ENCODE measurements at places on chromosomes 4 and X.
A peak's percentile ranks its signal among the peaks of the same experiment; 100 is the strongest.

DNA sequence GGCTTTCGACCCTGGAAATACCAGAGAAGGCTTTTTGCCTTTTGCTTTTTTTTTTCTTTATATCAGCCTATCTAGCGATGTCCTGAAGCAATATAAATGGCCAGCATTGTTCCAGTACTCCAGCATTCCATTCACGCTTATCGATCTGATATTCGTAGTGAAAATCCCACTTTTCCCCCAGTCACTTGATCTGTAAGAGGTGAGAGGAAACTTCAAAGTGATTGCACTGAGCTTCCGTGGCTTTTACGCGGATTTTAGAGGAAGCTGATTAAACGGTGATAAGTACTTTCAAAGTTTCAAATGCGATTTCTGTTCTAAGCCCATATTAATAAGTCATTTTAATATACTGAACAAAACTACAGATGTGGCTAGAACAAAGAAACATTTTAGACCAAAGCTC, 725.5 kb downstream of the TRIML1 start:
- no peak for DNase-seq

- DNase-seq = no peak
Measured at GRCh38 chrX:129622757-129623301, 31.9 kb downstream of the APLN start.

- no peak for DNase-seq
Measured at GRCh38 chr4:110188113-110188512, 10.3 kb downstream of the ELOVL6 start.

- DNase-seq = no peak
Measured at GRCh38 chr4:5500165-5500564, 208.2 kb downstream of the EVC2 start.

DNA sequence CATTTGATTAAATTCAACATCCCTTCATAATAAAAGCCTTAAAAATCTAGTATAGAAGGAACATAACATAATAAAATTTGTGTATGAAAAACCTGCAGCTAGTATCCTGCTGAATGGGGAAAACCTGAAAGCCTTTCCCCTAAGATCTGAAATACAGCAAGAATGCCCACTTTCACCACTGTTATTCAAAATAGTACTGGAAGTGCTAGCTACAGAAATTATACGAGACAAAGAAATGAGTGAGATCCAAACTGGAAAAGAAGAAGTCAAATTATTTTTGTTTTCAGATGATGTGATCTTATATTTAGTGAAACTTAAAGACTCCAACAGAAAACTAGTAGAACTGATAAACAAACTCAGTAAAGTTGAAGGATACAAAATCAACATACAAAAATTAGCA, 152.9 kb downstream of the RTL3 start:
- no peak for DNase-seq

DNA sequence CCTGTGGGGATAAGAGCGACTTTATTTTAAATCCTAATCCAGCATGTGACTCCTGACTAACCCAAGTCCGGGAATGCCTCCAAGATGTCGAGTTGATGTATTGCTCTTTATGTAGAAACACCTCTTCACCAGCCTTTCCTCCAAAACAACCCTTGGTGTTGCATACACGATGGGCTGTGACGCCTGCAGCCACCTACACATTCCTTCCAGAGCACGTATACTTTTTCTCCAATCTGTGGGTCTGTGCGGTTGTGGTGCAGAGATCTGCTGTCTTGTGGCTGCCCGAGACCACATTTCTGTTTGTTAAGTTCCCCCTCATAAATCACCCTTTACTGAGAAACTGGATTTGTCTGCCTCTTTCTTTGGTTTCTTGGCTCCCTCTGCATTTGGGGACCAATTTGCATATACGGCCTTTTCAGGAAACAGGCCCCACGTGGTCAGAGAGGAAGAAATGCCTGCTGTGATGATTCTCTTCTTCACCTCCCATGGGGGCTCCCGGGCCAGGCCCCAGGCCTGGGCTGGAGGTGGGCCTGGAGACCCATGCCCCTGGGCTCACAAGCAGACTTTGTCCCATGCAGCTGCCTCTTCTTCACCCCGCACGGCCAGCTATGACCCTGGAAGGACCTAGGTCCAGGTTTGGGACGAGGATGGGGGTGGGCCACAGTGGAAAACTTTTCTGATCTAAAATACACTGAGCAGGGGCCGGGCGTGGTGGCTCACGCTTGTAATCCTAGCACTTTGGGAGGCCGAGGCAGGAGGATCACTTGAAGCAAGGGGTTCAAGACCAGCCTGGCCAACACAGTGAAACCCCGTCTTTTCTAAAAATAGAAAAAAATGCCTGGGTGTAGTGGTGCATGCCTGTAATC, 21.4 kb upstream of the AFAP1 start:
- no peak for DNase-seq

- DNase-seq = no peak
Measured at GRCh38 chr4:11286533-11286932, 142.2 kb downstream of the HS3ST1 start.

GRCh38 chr4:152894673-152895072, 41.5 kb upstream of the FHDC1 start:
- no peak for DNase-seq

DNA sequence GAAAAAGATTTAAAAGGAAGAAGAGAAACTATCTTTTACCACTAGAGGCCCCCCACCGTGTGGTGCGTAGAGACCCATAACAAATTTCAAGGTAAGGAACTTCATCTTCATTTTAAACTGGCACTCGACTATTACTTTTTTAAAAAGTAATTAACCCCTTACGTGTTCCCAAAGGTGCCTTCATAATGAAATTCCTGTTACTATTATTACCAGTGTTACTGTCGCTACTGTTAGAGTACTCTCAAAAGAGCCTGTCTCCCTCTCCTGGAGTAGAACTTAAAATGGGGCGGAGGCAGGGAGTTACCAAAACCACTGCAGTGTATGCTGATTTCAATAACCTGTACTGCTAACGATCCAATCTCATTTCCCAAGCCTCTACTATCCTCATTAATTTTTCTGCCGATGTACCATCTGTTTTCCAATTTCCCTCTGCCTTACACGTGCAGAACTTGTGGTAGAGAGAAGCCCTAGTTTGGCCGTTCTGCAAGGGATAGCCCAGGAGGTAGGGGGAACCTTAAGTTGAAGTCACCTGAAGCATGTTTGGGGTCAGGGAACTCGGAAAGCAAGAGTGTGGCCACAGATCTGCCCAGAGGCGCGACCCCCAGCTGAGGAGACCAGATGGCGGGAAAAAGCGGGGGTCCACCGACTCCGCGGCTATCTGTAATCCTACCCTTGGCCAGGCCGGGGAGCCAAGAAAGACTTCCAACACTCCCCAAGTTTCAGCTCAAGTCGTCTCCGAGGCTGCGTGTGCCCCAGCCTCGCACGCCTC, 720 bp upstream of the STK26 start:
- DNase-seq = no peak

GRCh38 chrX:119672426-119672825, 20.5 kb downstream of the SEPTIN6 start:
- DNase-seq = peak; percentile 82

DNA sequence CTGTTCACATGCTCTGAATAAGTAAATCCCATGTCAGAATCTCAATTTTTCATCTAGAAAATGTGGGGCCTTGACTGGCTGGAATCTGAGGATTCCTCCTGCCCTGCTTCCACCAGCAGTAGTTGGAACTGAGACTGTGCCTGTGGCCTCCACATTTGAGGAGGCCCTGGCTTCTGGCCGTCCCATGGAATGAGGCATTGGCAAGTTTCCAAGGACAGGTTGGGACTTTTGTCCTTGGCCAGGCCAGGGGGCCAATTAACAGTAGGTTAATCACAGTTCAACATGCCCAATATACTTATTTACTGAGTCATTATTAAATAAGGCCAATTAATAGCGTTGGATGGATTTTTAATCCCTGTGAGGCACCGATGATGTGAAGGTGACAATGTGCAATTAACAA, 50.2 kb upstream of the GABRE start:
- DNase-seq = no peak

GRCh38 chrX:46587158-46587557, 13.6 kb downstream of the CHST7 start:
- DNase-seq = no peak

GRCh38 chr4:158535130-158535614, 13.5 kb downstream of the RXFP1 start:
- no peak for DNase-seq

DNA sequence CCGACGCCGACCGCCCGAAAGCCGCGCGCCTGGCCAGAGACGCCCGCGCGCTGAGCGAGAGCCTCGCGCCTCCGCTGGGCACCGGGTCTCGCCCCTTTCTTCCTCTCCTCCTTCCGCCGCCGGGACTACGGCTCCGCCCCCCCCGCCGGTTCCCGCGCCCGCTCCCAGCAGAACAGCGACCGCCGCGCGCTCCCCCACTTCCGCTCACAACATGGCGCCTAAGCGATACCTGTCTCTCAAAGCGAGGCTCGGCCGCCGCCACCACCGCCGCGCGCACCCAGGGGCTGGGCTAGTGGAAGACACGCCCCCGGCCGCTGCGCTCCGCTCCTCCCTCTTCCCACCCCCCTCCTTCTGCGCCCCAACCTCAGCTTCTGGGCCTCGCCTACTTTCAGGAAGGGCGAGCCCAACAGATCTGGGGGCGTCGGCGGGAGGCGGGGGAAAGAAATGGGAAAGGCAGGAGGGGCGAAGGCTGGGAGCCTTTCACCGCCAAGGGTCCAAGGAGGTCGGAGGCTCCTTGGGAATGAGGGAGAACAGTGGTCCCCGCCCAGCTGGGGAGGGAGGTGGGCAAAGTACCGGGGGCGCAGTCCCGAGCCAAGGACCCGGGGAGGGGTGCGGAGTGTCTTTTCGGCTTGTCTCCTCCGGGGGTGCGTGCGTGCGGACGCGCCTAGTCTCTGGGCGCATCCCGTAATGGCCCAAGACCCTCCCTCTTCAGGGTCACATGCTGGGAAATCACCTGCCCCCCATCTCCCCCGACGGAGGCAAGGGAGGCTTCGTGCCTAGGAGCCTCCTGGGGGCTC, at the start of gene RPS6KA3:
Gene RPS6KA3 (minus strand): TSS at position 100 of the 797 bp plus-strand sequence. CDS start 277 bp downstream, outside the sequence.
- DNase-seq = peak; percentile 88

Data from NCI-H345 (cell line).